ENCODE measurements at places on chromosomes 7 and 10.

- no peak for DNase-seq
Observed at GRCh38 chr7:140060243-140060630, 2.5 kb downstream of the PARP12 start.

DNA sequence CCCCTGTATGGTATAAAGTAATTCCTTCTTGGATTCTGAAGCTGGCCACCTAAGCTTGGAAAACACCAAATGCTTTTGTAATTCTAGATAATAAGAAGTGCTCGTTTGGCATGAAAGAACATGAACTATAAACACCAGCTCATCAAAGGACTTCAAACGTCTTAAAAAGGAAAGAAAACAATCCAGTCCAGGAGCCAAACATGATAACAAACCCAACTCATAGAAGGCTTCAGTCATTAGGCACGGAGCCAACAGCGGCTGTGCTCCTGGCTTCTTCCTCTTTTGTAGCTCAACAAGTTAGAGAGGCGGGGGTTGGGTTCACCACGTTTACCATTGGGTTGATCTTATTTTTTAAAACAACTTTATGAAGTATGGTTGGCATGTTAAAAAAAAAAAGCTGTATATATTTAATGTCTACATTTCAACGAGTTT lies 56.4 kb upstream of the ECHDC3 start:
- DNase-seq: peak; percentile 82

DNA sequence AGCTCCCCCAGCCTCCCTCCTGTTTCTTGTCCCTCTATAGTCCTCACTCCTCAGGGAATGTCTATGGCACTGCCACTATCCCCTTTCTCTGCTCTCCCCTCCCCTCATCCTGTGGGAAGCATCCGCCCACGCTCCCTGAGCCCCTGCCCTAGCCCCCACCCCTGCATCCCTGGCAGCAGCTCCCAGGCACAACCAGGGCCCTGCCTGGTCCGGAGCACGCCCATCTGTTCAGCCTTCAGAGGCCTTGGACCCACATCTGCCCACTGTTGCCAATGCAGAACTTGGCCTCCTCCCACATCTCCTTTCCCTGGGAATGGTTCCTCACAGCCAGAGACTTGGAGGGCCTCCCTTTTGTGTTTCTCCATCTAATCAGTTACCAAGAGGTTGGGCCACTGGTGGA lies 20.4 kb upstream of the TBRG4 start:
- DNase-seq: no peak

- no peak for DNase-seq
Observed at GRCh38 chr10:23362069-23362830, 17.7 kb upstream of the C10orf67 start.

- no peak for DNase-seq
Observed at GRCh38 chr10:49609006-49609282, 1.2 kb upstream of the SLC18A3 start.

DNA sequence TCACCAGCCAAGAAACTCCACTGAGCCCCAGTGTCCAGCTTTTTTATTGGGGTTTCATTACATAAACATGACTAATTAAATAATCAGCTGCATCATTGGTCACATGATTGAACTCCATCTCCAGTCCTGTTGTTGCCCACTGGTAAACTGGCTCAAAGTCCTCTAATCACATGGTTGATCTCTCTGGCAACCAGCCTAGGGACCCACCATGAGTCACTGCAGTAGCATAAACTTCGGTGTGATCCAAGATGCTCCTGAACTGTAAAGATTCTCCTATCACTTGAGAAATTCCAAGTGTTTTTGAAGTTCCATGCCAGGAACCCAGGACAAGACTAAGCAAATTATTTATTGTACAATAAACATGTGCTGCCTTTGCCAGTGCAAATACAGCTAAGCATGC lies 130.4 kb upstream of the AUTS2 start:
- no peak for DNase-seq

GRCh38 chr7:107168233-107169119 lies at the start of gene HBP1:
Gene HBP1, plus strand, starts transcription at chr7:107169003. Its CDS starts 10,891 bp downstream, at chr7:107179894.
- peak; percentile 100 for DNase-seq

DNA sequence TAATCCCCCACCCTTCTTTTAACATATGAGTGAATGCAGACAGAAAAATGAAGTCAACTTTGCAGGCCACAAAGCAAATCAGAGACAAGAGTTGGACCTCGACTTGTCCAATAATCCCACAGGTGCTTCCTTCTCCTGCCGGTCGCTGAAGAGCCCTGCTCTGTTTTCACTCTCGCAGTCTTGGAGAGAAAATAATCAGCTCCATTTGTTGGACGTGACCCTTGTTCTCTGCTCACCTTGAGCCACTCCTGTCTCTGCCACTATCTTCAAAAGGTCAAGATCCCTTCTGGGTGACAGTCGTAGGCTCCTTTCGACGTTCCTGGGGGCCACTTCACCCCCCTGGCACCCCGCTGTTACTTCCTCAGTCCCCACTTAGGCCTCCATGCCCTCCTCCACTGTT lies 2.8 kb upstream of the KLF6 start:
- no peak for DNase-seq

DNA sequence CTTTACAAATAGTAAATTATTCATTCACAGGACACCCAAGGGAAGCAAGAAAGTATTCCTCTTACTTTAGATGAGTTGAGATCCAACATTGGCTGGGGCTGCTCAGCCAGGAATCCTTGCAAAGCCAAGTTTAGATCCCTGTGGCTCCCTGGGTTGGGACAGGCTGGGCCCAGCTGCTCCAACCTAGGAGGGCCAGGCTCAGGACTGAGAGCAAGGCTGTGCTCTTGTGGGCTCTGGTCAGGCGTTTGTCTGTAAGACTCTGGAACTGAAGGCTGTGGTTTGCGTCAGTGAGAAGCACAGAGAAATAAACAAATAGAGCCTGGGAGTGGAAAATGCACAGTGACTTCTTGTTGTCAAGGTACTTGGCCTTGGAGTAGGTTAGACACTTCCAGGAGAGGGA lies 53.2 kb upstream of the TMEM273 start:
- no peak for DNase-seq

- no peak for DNase-seq
Observed at GRCh38 chr7:5892498-5892897, 6.0 kb upstream of the CCZ1 start.

DNA sequence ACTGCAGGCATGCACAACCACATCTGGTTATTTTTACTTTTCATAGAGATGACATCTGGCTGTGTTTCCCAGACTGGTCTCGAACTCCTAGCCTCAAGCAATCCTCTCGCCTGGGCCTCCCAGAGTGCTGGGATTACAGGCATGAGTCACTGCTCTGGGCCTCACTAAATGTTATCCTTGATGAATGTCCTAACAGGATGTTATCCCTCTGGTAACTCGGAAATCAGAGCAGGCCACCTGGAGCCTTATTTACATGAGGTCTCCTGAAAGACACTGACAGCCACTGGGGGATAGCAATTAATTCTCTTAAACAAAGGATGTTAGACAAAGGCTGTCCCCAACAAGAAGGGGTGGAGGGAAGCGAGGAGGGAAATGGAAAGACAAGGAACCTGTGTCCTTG lies 4.5 kb upstream of the ZNF438 start:
- no peak for DNase-seq

DNA sequence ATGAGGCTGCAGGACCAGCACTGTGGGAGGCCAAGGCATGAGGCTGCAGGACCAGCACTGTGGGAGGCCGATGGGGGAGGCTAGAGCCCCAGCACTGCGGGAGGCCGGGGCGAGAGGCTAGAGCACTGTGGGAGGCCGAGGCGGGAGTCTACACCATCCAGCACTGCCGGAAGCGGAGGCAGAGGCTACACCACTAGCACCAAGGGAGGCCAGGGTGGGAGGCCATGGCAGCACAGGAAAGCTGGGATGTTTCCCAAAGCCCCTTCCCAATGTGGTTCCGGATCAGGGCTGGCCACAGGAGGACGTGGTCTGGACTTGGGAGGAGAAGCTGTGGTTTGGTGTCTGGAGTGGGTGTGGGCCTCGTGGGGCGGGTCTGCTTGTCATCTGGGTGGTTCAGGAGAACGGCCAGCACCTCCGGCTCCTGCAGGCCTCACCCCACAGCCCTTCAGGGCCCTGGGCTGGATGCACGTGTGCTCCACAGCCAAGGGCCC lies 43.6 kb downstream of the PDGFA start:
- DNase-seq: no peak

DNA sequence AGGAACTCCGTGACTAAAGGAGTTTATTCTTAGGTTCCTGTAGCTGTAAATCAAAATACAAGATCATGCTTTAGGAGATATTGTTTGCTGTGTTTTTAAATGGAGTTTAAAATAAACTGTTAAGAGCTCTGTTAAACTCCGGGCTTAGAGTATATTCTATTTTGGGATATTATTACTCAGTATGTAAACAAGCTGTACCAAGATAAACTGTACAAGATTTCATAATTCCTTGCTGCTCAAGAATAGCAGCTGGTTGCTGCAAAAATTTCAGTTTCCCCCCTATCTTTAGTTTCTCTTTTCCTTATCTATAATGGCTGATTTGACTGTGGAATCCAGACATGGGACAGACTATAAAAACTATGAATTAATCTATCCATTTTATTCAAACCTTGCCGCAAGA lies 215.7 kb downstream of the HTR7 start:
- no peak for DNase-seq

- no peak for DNase-seq
Observed at GRCh38 chr10:124533266-124533665, 71.6 kb downstream of the LHPP start.
